ENCODE measurements at places on chromosomes 3 and 15.

- DNase-seq: no peak
These were observed 17.9 kb downstream of the LIPH start for GRCh38 chr3:185534511-185534910.

GRCh38 chr15:26572602-26573350 lies 200.1 kb downstream of the GABRB3 start:
- no peak for DNase-seq

DNA sequence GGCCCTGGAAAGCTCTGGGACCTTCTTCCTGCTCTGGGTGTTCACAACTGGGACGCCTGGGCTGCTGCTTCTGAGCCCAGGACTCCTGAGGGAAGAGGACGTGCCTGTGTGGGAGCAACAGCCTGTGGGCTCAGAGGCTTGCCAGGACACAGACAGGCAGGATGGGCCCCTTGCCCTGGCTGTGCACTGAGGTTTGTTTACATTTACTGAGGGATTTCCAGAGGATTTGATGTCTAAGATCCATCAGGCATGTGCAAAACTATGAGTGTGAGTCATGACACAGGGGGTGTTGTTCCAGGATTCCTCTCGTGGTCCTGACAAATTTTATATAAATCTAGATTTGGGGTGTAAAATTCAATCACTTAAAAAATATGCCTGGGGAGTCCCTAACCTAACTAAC lies 10.6 kb downstream of the CCR9 start:
- no peak for DNase-seq

DNA sequence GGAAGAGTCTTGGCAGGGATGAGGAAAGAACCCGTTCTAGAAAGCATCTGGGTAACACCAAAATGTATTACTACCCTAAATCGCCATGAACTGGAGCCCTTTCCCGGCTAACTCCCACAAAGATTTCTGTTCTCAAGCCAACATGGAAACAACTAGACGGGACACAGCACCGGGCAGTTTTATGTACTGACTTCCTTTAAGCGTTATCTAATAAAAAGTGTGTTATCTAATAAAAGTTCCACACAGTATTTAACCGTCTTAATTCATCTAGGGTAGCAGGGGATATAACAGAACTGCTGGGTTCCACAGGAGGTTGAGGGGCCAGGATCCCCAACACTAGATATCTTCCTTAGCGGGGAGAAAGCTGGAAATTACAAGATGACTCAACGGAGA lies 347 bp upstream of the C3orf62 start:
- no peak for DNase-seq

- DNase-seq: no peak
These were observed 169.3 kb downstream of the GREM1 start for GRCh38 chr15:32887090-32887489.

DNA sequence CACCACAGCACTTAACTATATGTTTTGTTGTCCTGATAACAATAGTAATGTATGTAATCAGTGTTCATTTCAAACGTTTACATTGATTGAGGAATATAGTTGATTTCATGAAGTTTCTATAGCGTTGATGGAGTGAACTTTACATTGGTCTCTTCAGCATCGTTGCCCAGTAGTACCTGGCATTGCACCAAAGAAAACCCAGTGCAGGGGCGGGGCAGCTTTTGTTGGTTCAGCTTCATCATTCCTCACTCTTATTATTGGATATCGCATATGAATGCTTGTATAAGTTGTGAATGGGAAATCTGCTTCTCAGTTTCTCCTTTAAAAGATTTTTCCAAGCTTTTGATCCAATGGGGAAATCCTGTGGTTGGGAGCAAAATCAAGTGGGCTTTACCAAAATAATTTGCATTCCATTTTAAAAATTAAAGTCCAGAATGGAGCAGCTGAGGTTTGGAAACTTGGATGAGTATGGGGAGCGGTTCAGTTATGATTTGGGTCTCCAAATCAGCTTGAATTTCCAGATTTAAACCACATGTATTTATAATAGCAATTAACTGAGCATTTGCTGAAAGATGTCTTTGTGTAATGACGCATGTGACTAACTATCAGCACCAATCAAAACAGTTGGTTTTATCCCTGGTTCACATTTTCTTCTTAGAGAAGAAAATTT lies 213.7 kb downstream of the ALCAM start:
- no peak for DNase-seq

- no peak for DNase-seq
These were observed 4.3 kb downstream of the PEAK1 start for GRCh38 chr15:77415450-77416147.

GRCh38 chr3:126208606-126209256 lies 28.3 kb upstream of the ALDH1L1 start:
- DNase-seq: peak; percentile 41

GRCh38 chr3:190989218-190989617 lies 126.7 kb upstream of the GMNC start:
- DNase-seq: no peak

DNA sequence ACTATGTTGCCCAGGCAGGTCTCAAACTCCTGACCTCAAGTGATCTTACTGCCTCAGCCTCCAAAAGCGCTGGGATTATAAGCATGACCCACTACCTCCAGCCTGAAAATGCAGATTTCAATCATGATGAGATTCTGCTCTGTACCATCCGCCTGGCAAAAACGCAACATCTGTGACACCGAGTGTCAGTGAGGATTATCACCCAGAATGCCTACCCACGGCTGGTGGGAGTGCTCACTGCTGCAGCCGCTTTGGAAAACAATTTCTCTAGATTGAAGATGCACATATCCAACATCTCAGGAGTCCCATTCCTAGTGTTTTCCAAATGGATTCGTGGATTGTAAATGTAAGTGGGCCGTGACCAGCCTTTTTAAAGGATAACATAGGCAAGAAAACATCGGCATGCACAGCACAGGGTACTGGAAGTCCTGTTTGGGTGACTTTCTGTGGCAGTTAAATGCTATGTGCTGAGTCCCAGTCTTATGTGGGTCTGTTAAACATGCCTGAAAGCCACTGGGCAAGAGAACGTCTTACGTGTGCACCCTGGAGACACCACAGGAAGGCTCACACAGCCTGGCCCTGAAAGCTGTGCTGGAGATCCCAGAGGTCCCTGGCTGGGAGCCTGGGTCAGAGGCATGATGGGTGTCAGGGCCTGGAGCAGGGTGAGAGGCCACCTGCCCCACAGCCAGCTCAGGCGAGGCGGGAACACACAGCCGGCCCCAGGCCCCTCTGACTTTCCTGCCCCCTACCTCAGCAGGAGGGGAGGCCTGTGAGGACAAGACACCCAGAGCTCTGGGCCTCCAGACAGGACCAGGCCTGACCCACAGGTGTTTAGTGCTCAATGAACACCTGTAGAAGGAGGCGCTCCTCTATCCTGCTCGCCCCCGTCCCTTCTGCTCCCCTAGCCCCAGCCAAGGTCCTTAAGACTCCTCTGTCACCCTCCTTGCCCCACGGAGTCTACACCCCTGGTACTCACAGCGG lies 918 bp downstream of the PRSS50 start:
- no peak for DNase-seq

All from anterior cingulate cortex (tissue), 58 donors.